ENCODE measurements at places on chromosomes 7 and 10. TPM values are rescaled to one million over a fixed set of nuclear protein-coding genes. Genes with fewer than 3 reads are reported as not detected.

GRCh38 chr10:131889755-131890154 is 11.1 kb upstream of the PPP2R2D start:
- DNase-seq, result no peak

DNA sequence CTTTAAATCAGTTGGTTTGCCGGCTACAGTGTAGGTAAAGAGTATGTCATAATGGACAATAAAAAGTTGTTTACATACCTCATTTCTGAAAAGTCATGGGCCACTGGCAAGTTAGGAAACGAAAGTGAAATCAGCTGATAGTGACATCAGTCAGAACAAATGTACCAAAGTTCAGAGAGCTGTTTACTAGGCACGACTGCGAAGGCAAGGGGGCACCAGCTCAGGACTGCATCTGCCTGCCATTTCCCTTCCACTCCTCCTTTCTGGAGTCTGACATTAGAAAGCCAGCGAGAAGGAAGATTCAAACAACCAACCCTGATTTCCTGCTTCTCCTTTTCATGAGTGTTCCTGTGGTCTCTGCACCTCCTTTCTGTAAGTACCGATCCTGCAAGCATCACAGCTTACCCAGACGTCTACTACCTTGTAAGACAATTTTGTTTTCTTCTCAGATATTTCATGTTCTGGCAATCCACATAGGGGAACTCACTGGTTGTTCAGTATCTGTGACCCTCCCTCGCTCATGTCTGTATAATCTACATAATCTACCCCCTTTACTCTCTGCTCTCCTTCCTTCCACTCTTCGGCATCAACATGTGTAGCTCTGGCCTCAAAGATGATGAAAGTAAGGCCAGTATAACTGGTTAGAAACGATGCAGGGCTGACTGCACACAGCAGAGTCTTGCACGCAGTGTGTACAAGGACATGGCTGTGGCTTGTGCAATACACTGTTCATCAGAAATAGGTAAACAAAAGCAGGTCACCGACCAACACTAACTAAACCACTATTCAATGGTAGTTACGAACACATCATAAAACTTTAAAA is at the start of gene TMEM140:
TMEM140 (plus strand) TSS at position 174 of the 823 bp plus-strand sequence. CDS start 16,370 bp downstream, outside the sequence.
- no peak for DNase-seq

GRCh38 chr7:80563561-80564327 is 51.9 kb upstream of the GNAT3 start:
- no peak for DNase-seq

DNA sequence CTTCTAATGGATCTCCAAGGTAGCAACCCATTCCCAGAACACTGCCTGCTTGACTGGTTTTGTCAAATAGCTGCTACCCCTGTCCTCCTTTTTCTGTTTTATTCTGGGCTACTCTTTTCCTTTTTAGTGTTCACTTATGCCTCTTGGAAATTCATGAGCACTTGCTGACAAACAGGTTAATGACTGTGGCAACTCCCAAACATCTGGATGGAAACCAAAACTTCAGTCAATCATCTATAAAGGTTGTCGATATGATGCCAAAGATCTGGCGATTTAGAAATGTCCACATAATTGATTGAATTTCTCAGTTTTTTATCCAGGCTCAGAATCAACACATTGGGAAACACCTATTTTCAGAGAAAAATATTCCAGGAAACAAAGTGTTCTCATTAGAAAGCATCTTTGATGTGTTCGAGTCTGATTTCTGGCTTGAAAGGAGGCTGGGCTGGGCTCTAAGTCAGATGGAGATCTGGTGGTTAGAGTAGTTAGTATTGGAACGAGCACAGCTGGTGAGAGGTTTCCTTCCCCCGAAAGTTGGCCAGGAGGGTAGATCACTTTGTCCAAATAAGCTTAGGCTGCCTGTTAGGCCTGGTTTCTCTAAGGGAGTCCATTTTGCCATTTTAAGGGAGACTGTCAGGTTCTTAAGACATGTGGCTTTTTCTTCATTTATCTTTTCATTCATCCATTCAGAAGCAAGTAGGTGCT is 17.8 kb downstream of the PAX2 start:
- DNase-seq, result no peak

- DNase-seq, result no peak
Observed at GRCh38 chr10:82953909-82954308, 1078.9 kb downstream of the NRG3 start.

GRCh38 chr10:77614778-77615625 is 22.6 kb downstream of the KCNMA1 start:
- no peak for DNase-seq

GRCh38 chr7:47474211-47474936 is 107.5 kb downstream of the TNS3 start:
- no peak for DNase-seq

Gene EXOC4
- 66.3 TPM for total RNA-seq

Gene CRYGN
- total RNA-seq, result not detected

Gene CYP3A4
- 2.3 TPM for total RNA-seq

Gene DDC
- total RNA-seq, result 1.6 TPM
